ENCODE measurements at places on chromosomes 4 and X.

GRCh38 chrX:74377282-74377681, 44.0 kb upstream of the SLC16A2 start:
- DNase-seq: no peak

GRCh38 chrX:111124418-111124817, 28.4 kb downstream of the PAK3 start:
- no peak for DNase-seq

DNA sequence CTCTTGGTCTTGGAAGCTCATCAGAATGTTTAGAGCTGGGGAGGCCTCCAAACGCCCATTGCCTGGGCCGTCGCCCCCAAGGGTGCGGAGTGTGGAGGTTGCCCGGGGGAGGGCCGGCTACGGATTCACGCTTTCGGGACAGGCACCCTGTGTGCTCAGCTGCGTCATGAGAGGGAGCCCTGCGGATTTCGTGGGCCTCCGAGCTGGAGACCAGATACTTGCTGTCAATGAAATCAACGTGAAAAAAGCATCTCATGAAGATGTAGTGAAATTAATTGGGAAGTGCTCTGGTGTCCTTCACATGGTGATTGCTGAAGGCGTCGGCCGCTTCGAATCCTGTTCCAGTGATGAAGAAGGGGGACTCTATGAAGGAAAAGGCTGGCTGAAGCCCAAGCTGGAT, 23.3 kb downstream of the RGS12 start:
- DNase-seq: no peak

- DNase-seq: no peak
Measured at GRCh38 chrX:120144178-120144844, 14.1 kb upstream of the RHOXF2 start.

GRCh38 chr4:186651624-186652023, 72.0 kb downstream of the FAT1 start:
- DNase-seq: no peak
